ENCODE measurements at places on chromosomes 2 and 18.
A peak's percentile ranks its signal among the peaks of the same experiment; 100 is the strongest.

GRCh38 chr2:205948496-205948837, 137.5 kb downstream of the INO80D start:
- DNase-seq: no peak

DNA sequence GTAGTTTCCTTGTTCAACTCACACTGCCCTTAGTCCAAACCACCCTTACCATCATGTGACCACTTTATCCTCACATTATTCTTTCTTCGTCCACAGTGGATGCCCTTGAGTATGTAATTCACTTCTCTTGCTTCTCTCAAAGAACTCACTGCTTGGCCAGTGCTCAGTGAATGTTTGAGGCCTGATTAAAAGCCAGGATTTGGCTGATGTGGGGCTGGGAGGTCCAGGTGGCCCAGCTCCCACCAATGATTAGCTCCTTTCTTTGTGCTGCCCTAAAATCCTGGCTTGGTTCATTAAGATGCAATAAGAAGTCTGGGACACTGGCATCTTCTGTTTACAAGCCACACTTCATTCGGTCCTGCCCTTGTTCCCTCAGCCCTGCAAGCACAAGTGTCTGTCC, 97.8 kb upstream of the CELF4 start:
- no peak for DNase-seq

GRCh38 chr18:57122936-57123510, 23.9 kb upstream of the BOD1L2 start:
- DNase-seq: no peak

DNA sequence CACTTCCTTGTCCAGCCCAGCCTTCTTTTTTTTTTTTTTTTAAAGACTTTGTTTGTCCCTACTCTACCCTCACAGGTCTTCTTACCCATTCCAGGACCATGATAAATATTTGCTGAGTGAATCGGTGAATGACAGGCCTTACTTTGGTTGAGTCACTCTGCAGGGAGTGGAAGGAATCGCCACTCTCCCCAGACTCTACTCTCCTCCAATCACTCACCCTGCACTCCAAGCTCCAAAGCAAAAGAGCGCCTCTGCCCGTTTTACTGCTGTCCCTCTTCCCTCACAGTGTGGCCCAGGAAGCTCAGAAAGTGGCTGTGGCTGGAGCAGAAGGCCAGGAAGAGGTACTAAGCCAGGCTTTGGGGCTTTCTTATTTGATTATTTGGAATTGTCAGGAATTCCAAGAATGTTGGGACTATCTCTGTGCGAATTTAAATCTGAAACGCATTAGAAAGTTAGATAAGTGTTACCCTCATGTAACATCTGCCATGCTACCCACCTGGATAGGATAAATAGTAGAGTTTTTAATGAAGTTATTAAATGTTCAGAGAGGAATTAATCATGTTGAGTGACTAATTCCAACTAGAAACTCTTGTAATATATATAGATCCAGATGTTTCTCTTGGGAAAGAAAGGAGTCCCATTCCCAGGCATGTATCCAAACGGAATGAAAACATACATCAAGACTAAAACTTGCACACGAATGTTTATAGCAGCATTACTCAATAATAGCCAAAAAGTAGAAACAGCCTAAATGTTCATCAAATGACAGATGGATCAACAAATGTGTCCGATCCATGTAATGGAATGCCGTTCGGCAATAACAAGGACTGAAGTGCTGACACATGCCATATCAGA, 43.0 kb upstream of the CHMP1B start:
- no peak for DNase-seq

GRCh38 chr2:150485871-150486538, 1.5 kb downstream of the RND3 start:
- DNase-seq: no peak

GRCh38 chr2:144211065-144211464, 308.9 kb downstream of the ZEB2 start:
- DNase-seq: no peak

DNA sequence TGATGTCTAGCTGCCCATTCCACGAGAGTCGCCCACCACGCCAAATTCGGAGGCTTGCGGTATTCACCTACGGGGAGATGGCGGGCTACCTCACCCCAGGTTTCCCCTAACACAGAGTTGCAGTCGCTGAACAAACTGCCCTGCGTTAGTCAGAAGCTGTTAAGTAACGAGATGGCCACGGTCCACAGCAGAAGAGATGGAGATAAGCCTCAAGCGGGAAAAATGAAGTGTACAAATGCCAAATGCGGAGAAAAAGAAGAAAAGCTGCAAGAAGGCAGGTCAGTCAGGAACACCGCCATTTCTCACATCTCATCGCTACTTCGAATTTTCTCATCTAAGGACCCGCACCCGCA, 425 bp downstream of the ASB3 start:
- DNase-seq: peak; percentile 39

- no peak for DNase-seq
These were observed 60.1 kb downstream of the FMNL2 start for GRCh38 chr2:152395103-152395502.

DNA sequence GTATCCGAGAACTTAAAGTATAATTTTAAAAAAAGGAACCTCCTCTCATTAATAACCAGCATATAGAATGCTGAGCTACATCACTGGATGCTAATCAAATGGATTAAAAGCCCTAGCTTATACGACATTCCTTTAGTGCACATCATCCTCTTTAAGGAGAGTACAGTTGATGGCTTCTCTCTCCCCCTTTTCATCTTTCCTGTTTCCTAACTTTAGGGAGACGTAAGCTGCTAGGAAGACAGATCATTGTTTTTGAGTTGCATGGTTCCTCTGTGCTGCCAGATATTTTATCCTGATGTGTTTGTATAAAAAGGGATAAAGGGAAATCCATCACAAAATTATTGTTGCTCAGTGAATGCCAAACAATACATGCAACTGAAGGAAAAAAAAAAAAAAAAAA, 94.2 kb downstream of the SLC8A1 start:
- no peak for DNase-seq
